Activated CD4-positive, alpha-beta memory T cell treated with anti-CD3 and anti-CD28 coated beads, Interleukin-2, amount 10 ng/mL, durations not matched to agents 7 days and 5 days (primary cell): ENCODE measurements at places on chromosomes 5 and 9.

- DNase-seq: no peak
These were observed 149.5 kb downstream of the BAAT start for GRCh38 chr9:101235105-101235866.

GRCh38 chr5:54638106-54638505 is 120.5 kb downstream of the SNX18 start:
- DNase-seq: no peak

DNA sequence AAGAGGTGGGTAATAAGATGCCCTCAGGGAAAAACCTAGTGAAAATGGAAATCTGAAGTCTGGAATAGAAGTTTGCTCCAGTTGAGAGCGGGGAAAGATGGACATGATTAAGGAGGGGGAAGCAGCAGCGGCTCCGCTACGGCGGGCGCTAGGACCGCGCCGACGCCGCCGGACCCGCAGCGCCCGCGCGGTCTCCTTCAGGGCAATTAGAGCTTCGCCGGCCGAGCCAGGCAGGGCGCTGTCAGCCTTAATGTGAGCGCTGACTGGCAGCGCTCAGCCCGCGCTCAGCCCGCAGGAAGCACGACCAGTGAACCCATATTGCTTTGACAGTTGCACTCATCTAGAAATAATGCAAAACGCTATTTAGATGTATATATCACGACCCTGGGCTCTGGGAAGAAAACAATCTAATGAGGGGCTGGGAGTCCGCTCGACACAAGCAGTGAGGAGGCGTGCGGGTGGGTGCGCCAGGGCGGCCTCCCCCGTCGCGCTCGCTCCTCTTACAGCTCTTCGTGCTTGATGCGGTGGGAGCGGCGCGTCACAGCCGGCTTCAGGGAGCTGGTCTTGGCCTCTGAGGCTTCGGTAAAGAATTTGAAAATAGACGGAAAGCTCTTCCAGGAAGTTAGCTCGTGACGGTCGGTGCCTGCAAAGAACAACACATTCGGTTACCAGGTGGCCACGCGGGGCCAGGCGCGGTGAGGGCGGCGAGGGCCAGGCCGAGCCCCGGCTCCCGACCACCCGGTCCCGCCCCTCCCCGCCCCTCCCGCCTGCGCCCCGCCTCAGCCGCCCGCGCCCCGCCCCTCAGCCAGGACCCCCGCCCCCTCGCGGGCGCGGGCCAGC is 37.7 kb downstream of the NR2F1 start:
- peak; percentile 67 for DNase-seq

GRCh38 chr5:88269222-88269771 is 652 bp upstream of the TMEM161B start:
- DNase-seq: no peak

- peak; percentile 9 for DNase-seq
These were observed 185.3 kb downstream of the AUH start for GRCh38 chr9:91176426-91176825.

DNA sequence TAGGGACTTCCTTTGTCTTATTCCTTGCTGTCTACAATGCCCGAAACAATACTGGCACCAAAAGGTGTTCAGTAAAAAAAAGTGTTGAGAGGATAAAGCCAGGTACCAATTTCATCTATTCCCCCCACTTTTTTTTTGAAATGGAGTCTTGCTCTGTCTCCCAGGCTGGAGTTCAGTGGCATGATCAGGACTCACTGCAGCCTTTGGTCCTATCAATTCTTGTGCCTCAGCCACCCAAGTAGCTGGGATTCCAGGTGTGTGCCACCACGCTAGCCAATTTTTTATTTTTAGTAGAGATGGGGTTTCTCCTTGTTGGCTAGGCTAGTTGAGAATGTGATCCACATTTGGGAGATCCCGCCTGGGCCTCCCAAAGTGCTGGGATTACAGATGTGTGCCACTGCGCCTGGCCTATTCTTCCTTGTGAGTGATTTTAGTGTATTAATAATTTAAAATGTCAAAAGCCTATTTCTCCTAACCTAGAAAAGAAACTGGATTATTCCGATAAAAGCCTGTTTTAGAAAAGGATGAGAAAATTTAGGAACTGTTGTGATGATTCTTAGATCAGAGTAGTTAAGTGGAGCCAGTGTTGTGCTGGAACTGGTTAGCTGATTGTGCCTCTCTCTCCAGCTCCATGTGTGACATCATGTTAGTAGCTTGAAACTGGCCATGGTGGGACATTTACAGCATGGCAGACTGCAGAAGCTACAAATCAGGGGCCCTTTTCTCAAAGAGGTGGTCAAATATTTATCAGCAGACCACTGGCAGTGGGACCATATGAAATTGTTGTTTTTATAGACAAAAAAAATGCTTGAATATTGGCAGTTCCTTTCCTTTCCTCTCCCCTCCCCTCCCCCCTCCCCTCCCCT is 14.3 kb downstream of the CDC42SE2 start:
- DNase-seq: no peak

DNA sequence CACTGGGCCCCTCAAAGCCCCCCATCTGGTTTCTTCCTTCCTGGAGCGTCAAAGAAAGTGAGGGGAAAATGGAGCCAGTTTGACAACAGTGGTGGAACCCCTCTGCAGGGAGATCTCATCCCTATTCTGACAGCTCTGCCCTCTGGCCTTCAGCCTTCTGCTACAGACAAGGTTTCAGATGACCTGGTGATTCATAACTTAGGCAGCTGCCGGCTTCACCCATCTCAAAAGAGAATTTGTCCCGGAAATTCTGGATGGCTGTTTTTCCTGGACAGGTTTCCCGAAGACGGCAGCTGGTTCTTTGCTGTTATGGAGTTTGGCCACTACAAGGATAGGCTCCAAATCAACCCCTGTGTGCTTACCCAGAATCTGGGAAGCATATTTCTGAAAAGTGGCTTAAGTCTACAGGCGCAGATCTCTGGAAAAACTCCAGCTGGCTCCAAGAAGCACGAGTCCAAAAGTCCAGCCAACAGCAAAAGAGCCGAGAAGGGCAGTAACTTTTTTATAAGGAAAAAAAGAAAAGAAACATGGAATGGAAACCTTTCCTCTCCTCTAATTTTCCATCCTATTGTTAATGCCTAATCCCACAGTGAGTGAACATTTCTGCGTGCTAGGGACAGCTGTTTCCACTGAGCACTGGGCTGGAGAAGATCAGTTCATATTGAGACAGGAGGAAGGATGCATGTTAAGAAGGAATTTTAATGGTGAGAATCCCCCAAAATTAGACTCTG is 54.5 kb downstream of the ZNF366 start:
- DNase-seq: no peak

DNA sequence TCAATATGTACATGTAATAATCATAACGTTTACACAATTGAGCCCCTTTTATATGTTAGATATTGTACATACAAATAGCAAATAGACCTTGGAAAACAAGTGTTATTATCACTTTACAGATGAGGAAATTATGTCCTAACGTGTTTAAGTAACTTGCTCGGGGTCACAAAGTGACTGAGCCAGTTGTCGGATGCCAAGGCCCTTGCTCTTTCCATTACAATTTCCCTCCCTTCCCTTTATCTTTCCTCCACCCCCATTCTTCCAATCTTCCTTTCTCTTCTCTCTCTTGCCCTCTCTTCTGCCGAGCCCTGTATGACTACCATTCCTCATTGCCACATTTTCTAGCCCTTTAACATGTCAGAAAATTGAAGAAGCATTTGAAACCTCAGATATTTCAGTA is 34.4 kb upstream of the RAD23B start:
- no peak for DNase-seq

GRCh38 chr9:8232726-8233125 is 433.1 kb upstream of the DMAC1 start:
- no peak for DNase-seq

DNA sequence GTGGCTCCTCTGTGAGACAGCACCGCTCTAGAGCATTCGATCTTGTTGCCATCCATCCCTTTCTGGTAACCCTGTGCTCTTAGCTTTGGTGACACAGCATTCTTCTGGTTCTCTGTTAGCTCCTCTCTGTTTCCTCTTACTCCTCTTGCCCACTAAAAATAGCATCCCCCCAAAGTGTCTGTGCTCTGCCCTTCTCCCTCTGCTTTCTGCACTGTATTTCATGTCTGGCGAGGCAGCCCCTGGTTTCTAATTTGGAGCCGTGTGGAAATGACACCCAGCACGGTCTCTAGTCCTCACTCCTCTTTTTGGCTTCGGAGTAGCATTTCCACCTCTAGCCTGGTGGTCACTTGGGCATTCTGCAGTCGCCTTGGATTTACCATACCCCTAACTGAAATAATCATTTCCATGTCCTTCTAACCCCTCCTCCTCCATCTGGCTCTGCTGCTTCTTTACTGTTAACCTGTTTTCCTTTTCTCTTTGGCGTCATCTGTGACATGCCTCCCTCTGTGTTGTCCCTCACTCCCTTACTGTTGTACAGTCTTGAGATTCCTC is 23.8 kb downstream of the NPR3 start:
- DNase-seq: no peak

DNA sequence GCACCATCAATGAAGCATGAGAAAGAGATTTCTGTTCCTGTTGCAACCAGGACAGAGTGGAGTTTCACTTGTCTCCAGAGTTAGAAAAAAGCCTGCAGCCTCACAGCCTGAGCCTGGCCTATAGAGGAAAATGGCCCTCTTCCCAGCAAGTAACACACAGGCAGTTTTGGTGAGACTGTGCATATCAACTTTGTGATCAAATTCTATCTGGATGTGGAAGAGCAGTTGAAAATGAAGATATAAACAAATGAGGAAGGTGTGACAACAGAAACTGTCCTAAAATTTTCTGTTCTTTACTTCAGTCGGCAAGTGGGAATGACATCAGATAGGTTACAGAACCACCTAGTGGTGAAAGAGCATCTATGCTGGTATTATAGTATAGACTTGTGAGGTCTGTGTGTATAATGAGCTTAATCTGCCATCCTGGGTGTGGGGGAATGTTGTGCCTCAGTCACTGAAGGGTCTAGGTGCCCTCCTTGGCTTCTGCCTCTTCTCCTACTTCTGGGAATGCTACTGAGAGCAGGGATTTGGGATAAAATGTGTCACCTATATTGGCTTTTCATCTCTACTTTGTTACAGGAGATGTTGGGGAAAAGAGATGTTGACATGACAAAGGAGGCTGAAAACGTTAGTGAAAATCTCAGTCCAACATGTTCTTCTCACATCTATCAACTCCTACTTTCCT is 28.2 kb downstream of the YIPF5 start:
- no peak for DNase-seq

DNA sequence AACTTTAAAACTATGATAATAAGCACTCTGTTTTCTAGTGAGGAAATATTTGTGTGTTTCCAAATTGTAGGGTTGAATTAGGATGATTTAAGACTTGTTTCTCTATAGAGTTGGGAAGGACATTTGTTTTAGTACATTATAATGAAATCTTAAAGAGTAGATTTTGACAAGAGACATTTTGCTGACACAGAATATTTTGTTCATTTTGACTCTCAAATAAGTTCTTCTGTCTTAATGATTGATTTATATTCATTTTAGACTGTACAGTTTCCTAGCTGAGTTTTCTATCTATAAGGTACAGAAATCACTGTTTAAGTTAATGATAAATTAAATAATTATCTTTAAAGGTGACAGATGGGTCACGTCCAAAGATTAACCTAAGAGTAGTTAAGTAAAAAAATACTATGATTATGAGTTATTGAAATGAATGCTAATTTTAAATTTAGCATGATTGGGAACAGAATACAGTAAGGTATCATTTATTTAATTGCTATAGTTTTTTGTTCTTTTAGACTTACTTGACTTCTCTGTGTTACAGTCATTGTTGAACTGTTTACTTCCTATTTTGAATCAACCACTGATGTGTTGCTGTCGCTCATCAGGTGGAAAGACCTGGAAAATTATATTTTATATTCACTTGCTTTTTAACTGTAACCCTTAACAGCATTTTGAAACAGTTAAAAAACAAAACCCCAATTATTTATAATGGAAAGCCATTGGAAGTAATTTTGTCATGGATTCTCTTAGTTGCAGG is 19.5 kb downstream of the PBX3 start:
- no peak for DNase-seq

- peak; percentile 96 for DNase-seq
These were observed 39.5 kb upstream of the GARNL3 start for GRCh38 chr9:127224883-127225739.

DNA sequence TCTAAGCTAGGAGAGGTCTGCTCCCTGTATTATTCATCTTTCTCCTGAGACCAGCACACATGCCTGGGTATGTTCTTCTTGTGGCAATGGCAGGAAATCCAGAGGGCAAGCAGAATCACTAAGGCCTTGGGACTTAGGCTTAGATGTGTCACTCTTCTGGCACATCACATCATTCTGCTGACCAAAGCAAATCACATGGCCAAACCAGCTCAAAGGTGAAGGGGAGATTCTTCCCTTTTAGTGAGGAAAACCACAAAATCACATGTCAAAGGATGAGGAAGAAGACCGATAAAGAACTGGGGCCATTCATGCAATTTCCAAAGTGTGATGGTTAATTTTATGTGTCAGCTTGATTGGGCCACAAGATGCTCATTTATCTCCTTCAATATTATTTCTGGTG is 5.7 kb upstream of the AGGF1 start:
- no peak for DNase-seq

DNA sequence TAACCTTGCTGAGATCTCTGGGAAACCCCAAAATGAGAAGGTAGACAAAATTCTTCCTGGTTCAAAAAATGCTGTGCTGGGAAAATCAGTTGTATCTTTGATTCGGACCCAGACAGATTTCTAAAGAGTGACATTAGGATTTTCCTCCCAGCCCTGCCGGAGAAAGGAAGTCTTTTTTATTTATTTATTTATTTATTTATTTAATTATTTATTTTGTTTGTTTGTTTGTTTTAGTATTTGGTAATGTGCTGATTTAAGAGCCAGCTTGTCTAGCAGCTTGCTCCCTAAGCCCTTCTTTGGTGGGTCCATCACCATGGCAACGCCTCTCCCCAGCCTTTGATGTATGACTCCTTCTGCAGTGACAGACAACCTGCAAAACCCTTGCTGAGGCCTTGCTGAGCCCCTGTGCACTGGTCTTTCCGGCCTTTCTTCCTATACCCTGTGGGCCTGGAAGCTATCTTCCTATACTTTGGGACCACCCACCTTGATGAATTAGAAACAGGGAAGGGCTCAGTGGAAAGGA is 60.6 kb upstream of the AFAP1L1 start:
- no peak for DNase-seq

DNA sequence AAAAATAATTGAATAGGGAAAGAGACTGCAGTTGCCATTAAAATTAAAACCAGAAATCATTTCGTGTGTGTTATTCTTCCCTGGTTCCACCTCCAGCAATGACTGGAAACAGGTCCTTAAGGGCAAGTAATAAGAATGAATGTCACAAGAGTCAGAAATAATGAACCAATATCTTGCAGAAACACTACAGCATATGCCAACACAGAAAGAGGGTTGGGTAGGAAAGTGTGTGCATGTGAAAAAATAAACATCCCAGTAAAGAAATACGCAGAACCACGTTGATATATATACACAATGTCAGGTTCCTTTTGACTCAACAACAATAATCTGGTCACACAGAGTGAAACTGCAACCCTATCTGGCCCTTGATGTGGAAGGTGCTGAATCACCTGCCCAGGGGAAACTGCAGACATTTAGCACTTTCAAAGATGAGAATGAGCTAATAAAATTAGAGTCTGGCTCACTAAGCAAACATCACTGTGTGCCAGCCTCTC is 15.0 kb downstream of the HMHB1 start:
- DNase-seq: peak; percentile 53

- no peak for DNase-seq
These were observed 48.0 kb downstream of the PTCH1 start for GRCh38 chr9:95468791-95469190.
